ENCODE measurements at places on chromosomes 12 and 14. TPM values are rescaled to one million over a fixed set of nuclear protein-coding genes. Genes with fewer than 3 reads are reported as not detected.

The SSPN gene
- 0.67 TPM for total RNA-seq

The FKBP11 gene
- 37.3 TPM for total RNA-seq

- DNase-seq, result no peak
- peak overlapping the region; percentile 71 for H3K27ac ChIP-seq
- no peaks in the 10 kb centered on the region for H3K36me3 ChIP-seq
- H3K27me3 ChIP-seq, result no peaks in the 10 kb centered on the region
Observed at GRCh38 chr12:88035907-88036289, 6.7 kb upstream of the C12orf50 start.

GRCh38 chr12:50825372-50825838 is 17.3 kb upstream of the TMPRSS12 start:
- no peak for DNase-seq
- H3K4me1 ChIP-seq, result peaks cover 2% of the 10 kb centered on the region
- no peaks in the 10 kb centered on the region for H3K36me3 ChIP-seq
- H3K27ac ChIP-seq, result peak overlapping the region; percentile 78
- no peak overlapping the region for H3K4me3 ChIP-seq
- no peaks in the 10 kb centered on the region for H3K27me3 ChIP-seq

- H3K4me3 ChIP-seq, result no peak overlapping the region
- H3K4me1 ChIP-seq, result no peaks in the 10 kb centered on the region
- H3K27ac ChIP-seq, result no peak overlapping the region
- no peaks in the 10 kb centered on the region for H3K36me3 ChIP-seq
- no peaks in the 10 kb centered on the region for H3K27me3 ChIP-seq
- no peak for DNase-seq
Observed at GRCh38 chr14:93171376-93171775, 13.3 kb downstream of the MOAP1 start.

The MAP3K9 gene
- 5.2 TPM for total RNA-seq

DNA sequence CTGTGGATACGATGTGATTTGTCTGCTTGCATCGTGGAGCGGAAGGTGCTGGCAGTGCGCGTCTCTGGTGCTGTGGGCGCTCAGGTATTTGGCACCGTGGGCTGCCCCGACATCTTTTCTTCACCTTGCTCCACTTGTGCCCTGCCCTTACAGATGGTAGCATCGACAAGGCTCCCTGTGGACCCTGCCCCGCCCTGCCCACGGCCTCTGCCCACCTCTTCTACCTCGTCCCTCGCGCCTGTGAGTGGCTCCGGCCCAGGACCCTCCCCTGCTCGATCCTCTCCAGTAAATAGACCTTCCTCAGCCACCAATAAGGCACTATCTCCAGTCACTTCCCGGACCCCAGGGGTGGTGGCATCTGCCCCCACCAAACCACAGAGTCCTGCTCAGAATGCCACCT is 36.6 kb downstream of the EP400 start:
- no peak overlapping the region for H3K27ac ChIP-seq
- no peaks in the 10 kb centered on the region for H3K27me3 ChIP-seq
- no peak for DNase-seq
- H3K36me3 ChIP-seq, result peaks cover 61% of the 10 kb centered on the region

The AGAP2 gene
- total RNA-seq, result 1.7 TPM

- no peaks in the 10 kb centered on the region for H3K27me3 ChIP-seq
- H3K36me3 ChIP-seq, result no peaks in the 10 kb centered on the region
Observed at GRCh38 chr12:14614704-14615121, 47.0 kb upstream of the PLBD1 start.

The SERPINA12 gene
- not detected for total RNA-seq

DNA sequence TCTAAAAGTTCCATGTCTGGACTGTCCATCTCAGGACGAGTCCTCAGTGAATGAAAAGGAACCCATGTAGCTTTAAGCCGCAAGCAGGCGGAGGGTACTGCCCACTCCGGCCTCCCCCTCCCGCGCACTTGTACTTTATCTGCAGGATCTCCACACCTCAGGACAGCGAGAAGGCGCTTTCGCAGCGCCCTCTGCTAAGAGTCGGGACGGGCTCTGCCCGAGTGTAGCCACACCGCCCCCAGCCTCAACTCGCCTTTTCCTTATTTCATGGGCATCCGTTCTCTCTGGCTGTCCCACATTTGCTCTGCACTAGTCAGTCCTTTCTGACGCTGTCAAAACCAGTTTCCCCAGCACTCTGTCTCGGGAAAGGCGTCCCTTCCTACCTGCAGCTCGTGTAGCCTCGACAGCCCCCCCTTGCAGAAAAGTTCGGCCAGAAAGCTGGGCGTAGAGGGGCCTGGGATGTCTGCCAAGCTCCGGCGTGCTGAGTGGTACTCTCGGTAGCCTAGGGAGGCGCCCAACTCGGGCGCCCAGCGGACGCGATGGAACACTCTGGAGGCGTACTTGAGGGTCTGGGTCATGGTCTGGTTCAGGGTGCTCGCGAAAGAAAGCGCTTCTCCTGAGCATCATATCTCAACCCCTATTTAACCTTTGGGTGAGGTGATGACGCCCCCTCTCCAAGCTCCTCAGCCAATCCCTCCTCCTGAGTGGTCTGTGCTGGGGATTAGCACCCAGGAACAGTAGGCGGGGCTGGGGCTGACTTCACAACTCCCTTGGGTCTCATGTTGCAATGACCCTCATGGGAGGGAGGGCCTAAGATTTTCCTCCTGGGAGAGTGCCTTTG is at the start of gene CYP27B1:
Gene CYP27B1 (minus strand): TSS at position 615 of the 841 bp plus-strand sequence. CDS start 37 bp downstream, at position 578.
- peaks cover 14% of the 10 kb centered on the region for H3K27me3 ChIP-seq
- H3K4me1 ChIP-seq, result peaks cover 34% of the 10 kb centered on the region
- no peak within 1 kb of the TSS for H3K27ac ChIP-seq
- peaks cover 19% of the 10 kb centered on the region for H3K36me3 ChIP-seq
- H3K4me3 ChIP-seq, result peak within 1 kb of the TSS; percentile 42

The E2F7 gene
- total RNA-seq, result not detected

The GTF2H3 gene
- total RNA-seq, result 18.1 TPM

GRCh38 chr12:123903301-123904065 is 69.1 kb downstream of the CCDC92 start:
- H3K27ac ChIP-seq, result no peak overlapping the region
- no peak for DNase-seq
- H3K4me1 ChIP-seq, result no peaks in the 10 kb centered on the region
- no peak overlapping the region for H3K4me3 ChIP-seq
- no peaks in the 10 kb centered on the region for H3K36me3 ChIP-seq

DNA sequence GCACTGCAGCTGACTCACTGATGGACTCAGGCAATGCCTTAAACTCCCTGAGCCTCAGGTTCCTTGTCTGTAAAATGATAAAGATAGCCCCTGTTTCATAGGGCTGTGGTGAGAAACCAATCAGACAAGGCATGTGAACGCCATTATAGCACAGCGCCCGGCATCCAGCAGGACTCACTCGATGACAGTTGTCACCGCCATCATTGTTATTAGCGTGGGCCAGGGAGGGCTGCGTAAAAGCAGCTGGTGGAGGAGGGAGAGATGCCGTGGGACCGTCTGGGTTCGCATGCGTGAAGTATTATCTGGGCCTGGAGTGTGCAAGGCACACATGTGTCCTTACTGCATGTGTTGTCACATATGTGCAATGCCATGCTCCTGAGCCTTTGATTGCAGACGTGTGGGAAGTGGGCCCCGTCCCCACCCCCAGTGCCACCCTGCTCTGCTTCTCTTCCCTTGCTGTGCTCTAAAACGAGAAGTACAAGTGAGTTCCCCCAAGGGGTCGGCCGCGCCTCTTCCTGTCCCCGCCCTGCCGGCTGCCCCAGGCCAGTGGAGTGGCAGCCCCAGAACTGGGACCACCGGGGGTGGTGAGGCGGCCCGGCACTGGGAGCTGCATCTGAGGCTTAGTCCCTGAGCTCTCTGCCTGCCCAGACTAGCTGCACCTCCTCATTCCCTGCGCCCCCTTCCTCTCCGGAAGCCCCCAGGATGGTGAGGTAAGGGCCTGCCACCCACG is at the start of gene PTPN6:
Gene PTPN6 (plus strand): TSS at position 546 of the 730 bp plus-strand sequence. CDS start 157 bp downstream, at position 703.
- H3K27ac ChIP-seq, result peak within 1 kb of the TSS; percentile 81
- peaks cover 12% of the 10 kb centered on the region for H3K4me1 ChIP-seq
- DNase-seq, result no peak
- H3K4me3 ChIP-seq, result peak within 1 kb of the TSS; percentile 53

The SSTR1 gene
- 3.2 TPM for total RNA-seq

- H3K4me3 ChIP-seq, result no peak overlapping the region
- H3K27me3 ChIP-seq, result no peaks in the 10 kb centered on the region
- no peak overlapping the region for H3K27ac ChIP-seq
- H3K36me3 ChIP-seq, result peaks cover 34% of the 10 kb centered on the region
Observed at GRCh38 chr12:110340706-110341105, 59.7 kb downstream of the ATP2A2 start.

DNA sequence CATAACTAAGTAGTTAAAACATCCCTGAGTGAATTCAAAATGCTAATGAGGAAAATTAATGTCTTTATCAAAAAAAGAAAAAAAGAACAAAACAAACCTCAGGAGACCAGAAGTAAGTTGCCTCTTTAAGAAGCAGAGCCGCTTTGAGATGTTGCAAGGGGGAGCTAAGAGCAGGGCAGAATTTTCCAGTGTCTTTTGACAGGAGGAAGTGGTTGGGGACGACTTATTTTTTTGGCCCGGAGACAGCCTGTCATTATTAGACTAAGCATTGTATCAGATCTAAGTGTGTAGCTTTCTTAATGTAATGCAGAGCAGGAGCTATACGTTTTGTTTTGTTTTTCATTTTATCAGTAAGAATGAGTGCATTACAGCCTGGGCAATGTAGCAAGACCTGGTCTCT is 206.6 kb downstream of the CACNA1C start:
- no peaks in the 10 kb centered on the region for H3K27me3 ChIP-seq
- DNase-seq, result no peak
- no peaks in the 10 kb centered on the region for H3K4me1 ChIP-seq
- no peak overlapping the region for H3K4me3 ChIP-seq
- no peaks in the 10 kb centered on the region for H3K36me3 ChIP-seq

DNA sequence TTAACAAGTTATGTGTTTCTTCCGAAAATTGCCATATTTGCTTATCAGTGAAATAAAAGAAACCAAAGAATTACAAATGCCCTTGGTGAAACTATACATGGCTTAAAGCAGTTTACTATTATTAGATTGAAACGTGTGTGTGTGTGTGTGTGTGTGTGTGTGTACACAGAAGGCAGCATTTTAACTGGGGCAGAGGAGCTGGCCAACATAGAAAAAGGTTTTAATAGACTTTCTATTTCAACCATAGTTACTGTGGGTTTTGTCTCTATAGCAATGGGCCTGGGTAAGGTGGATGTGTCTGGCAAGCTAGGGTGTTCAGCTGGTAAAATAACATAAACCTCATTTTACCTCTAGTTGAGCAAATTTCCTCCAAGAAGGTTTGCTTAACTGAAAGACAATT is 6.5 kb downstream of the PRICKLE1 start:
- H3K36me3 ChIP-seq, result no peaks in the 10 kb centered on the region
- no peaks in the 10 kb centered on the region for H3K27me3 ChIP-seq
- H3K27ac ChIP-seq, result no peak overlapping the region
- H3K4me1 ChIP-seq, result no peaks in the 10 kb centered on the region
- no peak for DNase-seq

GRCh38 chr12:55675666-55676065 is 32.0 kb downstream of the ITGA7 start:
- H3K4me3 ChIP-seq, result no peak overlapping the region
- H3K27me3 ChIP-seq, result no peaks in the 10 kb centered on the region
- no peak overlapping the region for H3K27ac ChIP-seq

- no peak for DNase-seq
- H3K27me3 ChIP-seq, result no peaks in the 10 kb centered on the region
- H3K36me3 ChIP-seq, result no peaks in the 10 kb centered on the region
- peaks cover 7% of the 10 kb centered on the region for H3K4me1 ChIP-seq
- no peak overlapping the region for H3K27ac ChIP-seq
Observed at GRCh38 chr12:20188930-20189653, 179.2 kb upstream of the PDE3A start.

The SYNDIG1L gene
- total RNA-seq, result 0.08 TPM

GRCh38 chr14:66076176-66076575 is 410.0 kb upstream of the CCDC196 start:
- no peak overlapping the region for H3K4me3 ChIP-seq
- H3K27ac ChIP-seq, result no peak overlapping the region
- no peaks in the 10 kb centered on the region for H3K36me3 ChIP-seq
- no peaks in the 10 kb centered on the region for H3K27me3 ChIP-seq
- no peak for DNase-seq

- H3K4me3 ChIP-seq, result no peak overlapping the region
- DNase-seq, result no peak
- H3K27me3 ChIP-seq, result no peaks in the 10 kb centered on the region
- H3K36me3 ChIP-seq, result no peaks in the 10 kb centered on the region
Observed at GRCh38 chr12:74259199-74259598, 278.4 kb upstream of the ATXN7L3B start.

DNA sequence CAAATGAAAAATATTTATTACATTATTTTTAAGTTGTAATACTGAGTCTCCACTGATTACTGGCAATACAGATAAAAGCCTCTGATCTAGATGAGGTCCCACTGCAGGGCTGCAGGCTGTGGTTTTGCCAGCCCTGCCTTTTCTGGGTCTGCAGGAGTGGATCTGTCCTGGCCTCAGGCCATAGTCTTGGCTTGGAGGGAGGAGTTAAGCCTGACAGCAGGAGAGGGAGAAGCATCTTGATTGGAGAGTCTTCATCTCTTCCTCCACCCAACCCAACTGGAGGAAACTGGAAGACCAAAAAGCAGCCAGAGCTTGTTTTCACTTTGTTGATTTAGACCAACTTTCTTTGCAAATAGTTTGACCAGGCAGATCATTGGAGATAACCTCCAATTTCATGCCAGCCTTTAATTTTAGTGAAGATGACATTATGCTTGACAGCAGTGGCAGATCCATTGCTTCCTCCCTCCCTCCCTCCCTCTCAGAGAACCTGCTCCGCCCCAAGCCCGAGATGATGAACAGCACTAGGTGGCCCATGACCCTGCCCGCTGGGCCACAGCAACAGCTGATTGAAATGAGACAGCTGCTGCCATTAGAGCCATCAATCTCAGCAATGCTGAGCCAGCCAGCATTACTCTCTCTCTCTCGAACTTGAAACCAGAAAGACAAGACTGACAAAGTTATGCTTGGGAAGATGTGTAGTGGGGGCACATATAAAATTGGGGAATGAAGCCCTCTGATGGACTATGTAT is 222.4 kb downstream of the GLT1D1 start:
- DNase-seq, result no peak
- no peaks in the 10 kb centered on the region for H3K36me3 ChIP-seq
- no peaks in the 10 kb centered on the region for H3K27me3 ChIP-seq
- no peaks in the 10 kb centered on the region for H3K4me1 ChIP-seq
- H3K27ac ChIP-seq, result no peak overlapping the region
- no peak overlapping the region for H3K4me3 ChIP-seq

DNA sequence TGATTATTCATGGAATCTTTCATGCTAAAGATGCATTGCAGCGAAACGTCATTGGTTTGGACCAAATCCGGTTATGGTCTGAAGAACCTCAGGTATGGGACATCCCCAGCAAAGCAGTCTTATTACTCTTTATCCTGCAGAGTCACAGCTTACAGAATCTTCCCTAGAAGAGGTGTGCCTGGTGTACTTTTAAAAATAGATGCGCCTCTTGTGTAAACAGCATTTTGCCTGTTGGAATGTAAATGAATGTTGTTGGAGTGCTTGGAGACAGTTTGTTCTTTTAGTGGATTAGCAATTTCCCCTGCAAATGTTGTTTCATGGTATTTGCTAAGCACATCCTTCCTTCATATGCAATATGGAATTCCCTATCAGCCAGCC is 242.5 kb downstream of the ZFP36L1 start:
- no peaks in the 10 kb centered on the region for H3K27me3 ChIP-seq
- DNase-seq, result no peak
- no peaks in the 10 kb centered on the region for H3K36me3 ChIP-seq
- H3K4me1 ChIP-seq, result no peaks in the 10 kb centered on the region

- DNase-seq, result no peak
- peaks cover 29% of the 10 kb centered on the region for H3K4me1 ChIP-seq
- H3K36me3 ChIP-seq, result no peaks in the 10 kb centered on the region
Observed at GRCh38 chr12:92927055-92927435, 2.0 kb downstream of the EEA1 start.

- no peaks in the 10 kb centered on the region for H3K4me1 ChIP-seq
Observed at GRCh38 chr12:129550353-129550752, 353.5 kb downstream of the TMEM132D start.

- no peaks in the 10 kb centered on the region for H3K4me1 ChIP-seq
- no peak overlapping the region for H3K4me3 ChIP-seq
- no peaks in the 10 kb centered on the region for H3K36me3 ChIP-seq
- no peak for DNase-seq
- no peak overlapping the region for H3K27ac ChIP-seq
Observed at GRCh38 chr12:5012337-5012736, 31.3 kb upstream of the KCNA5 start.
